Aorta (tissue), 5 donors: ENCODE measurements at places on chromosomes 5 and 9. TPM values are rescaled to one million over a fixed set of nuclear protein-coding genes. Genes with fewer than 3 reads are reported as not detected.

DNA sequence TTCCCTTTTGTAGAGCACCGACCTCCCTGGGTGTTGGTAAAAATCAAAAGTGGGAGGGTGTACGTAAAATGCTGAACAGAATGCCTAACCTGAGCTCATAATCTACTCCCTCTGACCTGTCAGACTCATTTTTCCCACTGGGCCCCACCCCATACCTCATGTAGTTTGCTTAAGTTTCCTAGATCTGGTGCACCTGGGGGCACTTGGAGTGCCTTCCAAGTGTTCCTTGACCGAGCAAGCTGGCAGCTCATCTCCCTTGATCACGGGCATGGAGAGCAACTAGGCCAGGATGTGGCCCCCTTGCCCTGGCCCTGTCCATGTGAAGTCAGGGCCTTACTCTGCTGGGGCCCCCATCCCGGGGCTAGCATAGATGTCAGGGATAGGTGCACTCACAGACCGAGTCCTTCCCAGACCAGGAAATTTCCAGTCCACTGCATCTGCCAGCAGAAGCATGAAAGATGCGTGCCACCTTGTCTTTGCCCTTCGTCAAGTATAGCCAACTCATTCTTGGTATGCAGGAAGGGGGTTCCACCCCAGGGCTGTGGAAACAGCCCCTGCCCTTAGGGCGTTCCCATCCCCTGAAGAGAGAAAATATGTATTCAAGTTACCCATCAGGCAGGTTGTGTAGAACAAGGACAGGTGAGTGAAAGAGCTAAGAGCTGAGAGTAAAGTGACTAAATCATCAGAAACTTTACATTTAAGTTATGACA is 41.9 kb downstream of the SLC22A5 start:
- peak overlapping the region; percentile 60 for H3K4me3 ChIP-seq
- peak overlapping the region; percentile 68 for H3K27ac ChIP-seq
- H3K36me3 ChIP-seq, result no peaks in the 10 kb centered on the region
- peaks cover 2% of the 10 kb centered on the region for H3K4me1 ChIP-seq
- no peaks in the 10 kb centered on the region for H3K27me3 ChIP-seq

GRK6 gene
- polyA plus RNA-seq, result 13.0 TPM

DNA sequence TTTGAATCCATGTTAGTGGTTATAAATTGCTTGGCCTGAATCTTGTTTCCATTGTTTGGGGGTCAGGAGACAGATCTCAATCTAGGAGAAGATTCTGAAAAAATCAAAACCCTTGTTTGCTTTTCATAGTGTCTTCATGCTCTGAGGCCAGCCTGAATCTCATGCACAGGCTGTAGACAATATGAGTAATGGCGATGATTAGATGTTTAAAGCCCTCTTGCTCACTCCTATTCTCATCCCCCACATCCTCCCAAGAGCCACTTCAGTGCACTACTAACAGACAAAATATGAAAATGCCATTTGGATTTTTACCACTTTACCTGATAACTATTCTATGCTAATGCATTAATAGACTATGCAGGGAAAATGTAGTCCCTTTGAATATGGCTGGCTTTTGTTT is 129.4 kb downstream of the NUDT12 start:
- no peak overlapping the region for H3K4me3 ChIP-seq
- DNase-seq, result no peak
- H3K4me1 ChIP-seq, result no peaks in the 10 kb centered on the region
- no peaks in the 10 kb centered on the region for H3K27me3 ChIP-seq
- no peak overlapping the region for H3K27ac ChIP-seq

GFI1B gene
- not detected for polyA plus RNA-seq

- no peaks in the 10 kb centered on the region for H3K4me1 ChIP-seq
- no peaks in the 10 kb centered on the region for H3K27me3 ChIP-seq
- peak; percentile 12 for DNase-seq
These were observed 159.8 kb downstream of the COL23A1 start for GRCh38 chr5:178430186-178431062.

PKD2L2 gene
- not detected for polyA plus RNA-seq

NOXA1 gene
- polyA plus RNA-seq, result 2.9 TPM

GRCh38 chr9:113281356-113281755 is 5.9 kb downstream of the PRPF4 start:
- H3K27ac ChIP-seq, result no peak overlapping the region
- H3K27me3 ChIP-seq, result no peaks in the 10 kb centered on the region
- DNase-seq, result no peak
- no peak overlapping the region for H3K4me3 ChIP-seq
- peaks cover 6% of the 10 kb centered on the region for H3K36me3 ChIP-seq
- H3K4me1 ChIP-seq, result no peaks in the 10 kb centered on the region

PLAA gene
- polyA plus RNA-seq, result 12.7 TPM

FOXD4L5 gene
- polyA plus RNA-seq, result not detected

GRCh38 chr5:155540000-155540595 is 526.5 kb downstream of the KIF4B start:
- no peaks in the 10 kb centered on the region for H3K27me3 ChIP-seq
- DNase-seq, result no peak
- H3K4me3 ChIP-seq, result no peak overlapping the region
- H3K36me3 ChIP-seq, result no peaks in the 10 kb centered on the region
- no peaks in the 10 kb centered on the region for H3K4me1 ChIP-seq

KIF24 gene
- polyA plus RNA-seq, result 0.10 TPM

- H3K27me3 ChIP-seq, result no peaks in the 10 kb centered on the region
- peak; percentile 45 for DNase-seq
- no peaks in the 10 kb centered on the region for H3K4me1 ChIP-seq
- no peak overlapping the region for H3K4me3 ChIP-seq
- H3K36me3 ChIP-seq, result no peaks in the 10 kb centered on the region
These were observed 41.9 kb upstream of the ZNF354A start for GRCh38 chr5:178772351-178772750.

DNA sequence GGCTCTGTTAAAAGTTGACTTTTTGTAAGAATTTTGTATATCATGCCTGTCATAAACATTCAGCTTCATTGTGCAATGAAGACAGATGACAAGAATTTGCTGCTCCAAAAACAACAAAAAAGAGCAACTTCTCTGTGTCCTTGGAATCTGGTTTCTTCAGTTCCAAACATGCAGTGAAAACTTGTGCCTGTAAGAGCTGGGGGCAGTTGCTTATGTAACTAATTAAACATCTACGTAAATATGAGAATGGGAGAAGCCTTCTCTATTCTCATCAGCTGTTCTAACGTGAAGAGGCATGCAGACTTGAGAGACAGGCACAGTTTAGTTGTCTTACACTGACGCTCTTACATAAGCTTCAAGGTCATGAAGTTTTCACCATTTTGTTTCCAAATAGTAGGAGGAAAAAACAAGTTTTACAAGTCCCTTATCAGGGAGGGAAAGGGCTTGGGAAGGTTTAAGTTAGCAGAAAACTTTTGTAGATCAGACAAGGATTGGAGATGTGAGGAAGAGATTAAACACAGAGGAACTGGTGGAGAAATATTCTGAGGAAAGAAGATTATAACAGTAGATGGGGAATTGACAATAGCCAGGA is 170.4 kb downstream of the RFK start:
- H3K27ac ChIP-seq, result no peak overlapping the region
- H3K36me3 ChIP-seq, result no peaks in the 10 kb centered on the region
- no peak overlapping the region for H3K4me3 ChIP-seq
- no peaks in the 10 kb centered on the region for H3K27me3 ChIP-seq

CCDC192 gene
- polyA plus RNA-seq, result not detected

DNA sequence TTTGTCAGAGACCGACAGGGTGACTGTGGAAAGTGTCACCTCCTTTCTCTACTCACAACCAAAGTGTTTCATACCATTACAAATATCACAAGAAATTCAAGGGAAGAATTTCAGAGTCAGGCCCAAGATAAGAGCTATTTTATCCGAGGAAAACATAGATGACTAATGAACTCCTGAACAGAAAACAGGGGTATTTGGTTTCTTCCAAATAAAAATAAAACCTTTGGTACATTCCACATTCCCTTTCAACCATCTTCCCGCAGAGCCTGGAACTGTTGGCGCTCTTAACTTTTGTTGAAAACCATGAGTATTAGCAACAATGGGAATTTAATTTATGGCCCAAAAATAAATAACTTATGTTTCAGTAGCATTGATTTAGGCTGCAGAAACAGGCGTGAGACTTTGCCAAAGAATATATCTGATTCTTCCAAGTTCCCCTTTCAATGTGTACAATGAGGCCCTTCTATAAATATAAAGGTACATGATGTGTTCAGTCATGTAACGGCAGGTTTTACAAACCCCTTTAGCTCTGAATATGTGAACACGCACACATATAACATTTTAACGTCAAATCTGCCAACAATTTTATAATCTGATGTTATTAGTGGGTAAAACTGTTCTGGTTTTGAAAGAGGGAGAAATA is 69.5 kb downstream of the RETREG1 start:
- H3K27ac ChIP-seq, result no peak overlapping the region
- no peaks in the 10 kb centered on the region for H3K27me3 ChIP-seq
- no peak overlapping the region for H3K4me3 ChIP-seq
- H3K36me3 ChIP-seq, result no peaks in the 10 kb centered on the region
- no peak for DNase-seq

PPP1R26 gene
- 10.3 TPM for polyA plus RNA-seq

- no peak overlapping the region for H3K27ac ChIP-seq
- no peaks in the 10 kb centered on the region for H3K36me3 ChIP-seq
- no peaks in the 10 kb centered on the region for H3K27me3 ChIP-seq
- DNase-seq, result no peak
- peak overlapping the region; percentile 99 for H3K4me3 ChIP-seq
- H3K4me1 ChIP-seq, result peaks cover 4% of the 10 kb centered on the region
These were observed 83.2 kb downstream of the PTPDC1 start for GRCh38 chr9:94167376-94167890.

PLPP1 gene
- polyA plus RNA-seq, result 104 TPM

GRCh38 chr5:173790177-173790719 is 97.9 kb upstream of the CPEB4 start:
- H3K4me1 ChIP-seq, result no peaks in the 10 kb centered on the region
- H3K27ac ChIP-seq, result no peak overlapping the region
- DNase-seq, result no peak
- H3K27me3 ChIP-seq, result no peaks in the 10 kb centered on the region
- no peaks in the 10 kb centered on the region for H3K36me3 ChIP-seq
- H3K4me3 ChIP-seq, result no peak overlapping the region

CDH9 gene
- polyA plus RNA-seq, result not detected

HAVCR2 gene
- polyA plus RNA-seq, result 2.3 TPM

DNA sequence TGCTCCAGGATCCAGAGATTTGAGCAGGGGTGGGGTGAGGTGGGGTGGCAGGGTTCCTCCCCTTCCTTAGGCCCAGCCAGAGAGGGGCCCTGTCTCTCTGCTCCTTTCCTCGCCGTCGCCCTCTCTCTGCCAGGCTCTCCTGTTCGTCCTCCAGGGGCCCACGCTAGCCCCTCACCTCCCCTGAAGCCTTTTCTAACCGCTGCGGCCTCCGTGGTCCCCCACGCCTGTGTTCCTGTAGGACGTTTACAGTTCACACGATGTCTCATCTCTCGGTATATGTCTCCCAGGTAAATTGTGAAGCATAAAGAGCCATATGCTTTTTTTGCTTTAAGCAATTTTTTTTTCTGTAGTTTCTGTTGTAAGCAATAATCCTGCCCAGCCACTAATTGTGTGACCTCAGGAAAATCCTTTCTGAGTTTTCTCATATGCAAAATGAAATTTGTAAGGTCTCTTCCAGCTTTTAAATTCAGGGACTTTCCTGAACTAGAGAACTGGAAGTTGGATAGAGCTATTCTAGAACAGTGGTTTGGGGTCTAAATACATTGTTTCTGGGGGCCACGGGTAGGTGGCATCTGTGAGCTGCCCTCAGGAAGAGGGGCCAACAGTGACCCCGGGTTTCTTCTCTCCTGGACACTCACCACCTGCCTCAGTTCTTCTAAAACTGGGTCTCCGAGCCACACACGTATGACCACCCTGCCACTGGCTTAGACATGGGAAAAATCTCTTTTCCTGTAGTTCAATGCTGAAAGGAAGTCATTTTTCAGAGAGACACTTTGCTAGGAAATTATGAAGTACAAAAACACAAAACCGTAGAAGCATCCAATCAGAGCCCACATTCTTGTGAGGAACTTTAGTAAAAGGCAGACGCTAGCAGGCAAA is 50.2 kb upstream of the ZNF366 start:
- no peak overlapping the region for H3K4me3 ChIP-seq
- peak; percentile 75 for DNase-seq
- no peaks in the 10 kb centered on the region for H3K4me1 ChIP-seq
- no peaks in the 10 kb centered on the region for H3K27me3 ChIP-seq
- H3K36me3 ChIP-seq, result no peaks in the 10 kb centered on the region

PCDHB12 gene
- polyA plus RNA-seq, result 2.9 TPM

GRCh38 chr5:149453618-149454415 is 74.7 kb upstream of the IL17B start:
- H3K27ac ChIP-seq, result peak overlapping the region; percentile 98
- DNase-seq, result no peak
- H3K4me1 ChIP-seq, result peaks cover 5% of the 10 kb centered on the region
- no peak overlapping the region for H3K4me3 ChIP-seq
- H3K36me3 ChIP-seq, result no peaks in the 10 kb centered on the region
- H3K27me3 ChIP-seq, result no peaks in the 10 kb centered on the region

KIF20A gene
- 0.10 TPM for polyA plus RNA-seq

DNA sequence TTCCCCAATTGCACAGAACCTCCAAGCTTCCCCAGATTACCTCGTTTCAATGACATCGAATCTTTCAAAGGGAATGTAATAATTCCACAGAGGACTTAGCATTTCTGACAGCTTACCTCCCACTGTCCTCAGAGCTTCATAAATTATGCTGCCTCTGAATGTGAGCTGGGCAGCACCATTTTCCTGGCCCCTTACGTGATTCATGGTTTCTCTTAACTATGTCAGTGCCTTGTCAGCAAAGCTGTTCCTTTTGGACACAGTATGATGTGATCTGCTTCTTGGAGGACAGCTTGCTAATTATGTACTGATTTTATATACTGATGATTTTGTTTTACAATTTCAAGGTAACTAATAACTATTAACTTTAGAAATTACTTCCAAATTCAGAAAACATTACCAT is 27.7 kb upstream of the SSBP2 start:
- H3K4me1 ChIP-seq, result peaks cover 16% of the 10 kb centered on the region
- peak overlapping the region; percentile 47 for H3K4me3 ChIP-seq
- no peak for DNase-seq
- H3K27ac ChIP-seq, result peak overlapping the region; percentile 92
- H3K27me3 ChIP-seq, result no peaks in the 10 kb centered on the region
- H3K36me3 ChIP-seq, result no peaks in the 10 kb centered on the region

- DNase-seq, result no peak
- no peak overlapping the region for H3K4me3 ChIP-seq
- H3K27me3 ChIP-seq, result no peaks in the 10 kb centered on the region
These were observed 104.8 kb downstream of the ISOC1 start for GRCh38 chr5:129199308-129199707.

GRCh38 chr9:38311382-38312270 is 80.9 kb upstream of the ALDH1B1 start:
- no peaks in the 10 kb centered on the region for H3K36me3 ChIP-seq
- DNase-seq, result peak; percentile 69
- H3K4me1 ChIP-seq, result no peaks in the 10 kb centered on the region
- peak overlapping the region; percentile 60 for H3K4me3 ChIP-seq

LRSAM1 gene
- polyA plus RNA-seq, result 38.8 TPM

- no peak for DNase-seq
- no peak overlapping the region for H3K4me3 ChIP-seq
- H3K36me3 ChIP-seq, result no peaks in the 10 kb centered on the region
- no peaks in the 10 kb centered on the region for H3K4me1 ChIP-seq
These were observed 127.3 kb upstream of the NR4A3 start for GRCh38 chr9:99694393-99694792.

DNA sequence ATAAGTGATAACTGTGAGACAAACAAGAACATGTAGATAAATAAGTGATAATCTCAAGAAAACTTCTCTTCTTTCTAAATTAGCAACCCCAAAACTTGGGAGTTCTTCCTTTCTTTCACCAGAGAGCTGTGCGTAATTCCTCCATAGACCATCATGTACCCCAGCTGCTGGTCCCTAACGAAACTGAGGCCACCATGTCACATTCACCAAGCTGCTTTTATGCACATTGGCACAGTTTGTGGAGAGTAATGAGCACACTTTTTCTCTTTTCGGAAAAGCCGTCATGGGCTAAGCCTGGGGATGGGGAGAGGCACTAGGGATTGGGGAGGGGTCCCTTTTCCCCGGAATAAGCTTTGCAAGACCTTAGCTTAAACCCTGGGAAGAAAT is 561.4 kb downstream of the BNC2 start:
- no peaks in the 10 kb centered on the region for H3K27me3 ChIP-seq
- H3K27ac ChIP-seq, result no peak overlapping the region
- H3K4me1 ChIP-seq, result no peaks in the 10 kb centered on the region
- no peak for DNase-seq
